NCI-H526 (cell line): ENCODE measurements at places on chromosomes 11 and 22.

- no peak for DNase-seq
Observed at GRCh38 chr11:121793291-121793690, 322.7 kb downstream of the BLID start.

DNA sequence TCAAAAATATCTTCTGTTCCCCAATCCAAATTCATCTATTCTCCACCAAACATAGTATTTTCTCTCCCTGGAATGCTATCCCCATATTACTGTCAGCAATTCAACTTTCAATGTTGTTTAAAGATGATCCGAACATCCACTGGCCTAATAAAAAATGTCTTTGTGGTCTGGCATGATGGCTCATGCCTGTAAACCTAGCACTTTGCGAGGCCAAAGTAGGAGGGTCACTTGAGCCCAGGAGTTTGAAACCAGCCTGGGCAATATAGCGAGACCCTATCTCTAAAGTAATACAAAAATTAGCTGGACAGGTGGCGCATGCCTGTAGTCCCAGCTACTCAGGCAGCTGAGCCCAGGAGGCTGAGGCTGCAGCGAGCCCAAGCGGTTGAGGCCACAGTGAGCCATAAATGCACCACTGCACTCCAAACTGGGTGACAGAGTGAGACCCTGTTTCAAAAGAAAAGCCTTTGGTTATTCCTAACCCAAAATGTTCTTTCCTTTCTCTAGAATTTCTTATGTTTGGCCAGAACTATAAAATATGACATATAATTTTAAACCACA is 29.8 kb downstream of the SIK3 start:
- DNase-seq = no peak

- no peak for DNase-seq
Observed at GRCh38 chr11:131192628-131193027, 177.8 kb upstream of the NTM start.

- no peak for DNase-seq
Observed at GRCh38 chr22:47053726-47054141, 291.3 kb downstream of the TBC1D22A start.

GRCh38 chr22:31876156-31876920 is 68.0 kb upstream of the YWHAH start:
- no peak for DNase-seq

DNA sequence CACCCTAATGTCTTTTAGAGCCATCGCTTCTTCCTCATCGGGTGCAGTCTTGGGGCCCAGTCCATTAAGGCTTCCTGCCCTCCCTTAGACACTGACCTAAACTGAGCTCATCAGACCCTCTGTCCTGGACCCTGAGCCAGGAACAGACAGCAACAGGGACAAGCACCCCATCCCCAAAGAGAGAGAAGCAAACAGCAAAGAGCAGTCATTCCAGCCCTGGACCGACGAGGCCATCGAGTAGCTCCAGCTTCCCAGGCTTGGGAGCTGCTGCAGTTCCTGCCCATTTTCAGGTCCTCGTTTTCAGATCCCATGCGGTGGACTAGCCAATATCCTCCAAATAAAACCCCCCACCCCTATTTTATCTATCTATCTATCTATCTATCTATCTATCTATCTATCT is 25.8 kb upstream of the CACNG2 start:
- no peak for DNase-seq

- no peak for DNase-seq
Observed at GRCh38 chr22:41934284-41935014, 7.8 kb upstream of the TNFRSF13C start.

DNA sequence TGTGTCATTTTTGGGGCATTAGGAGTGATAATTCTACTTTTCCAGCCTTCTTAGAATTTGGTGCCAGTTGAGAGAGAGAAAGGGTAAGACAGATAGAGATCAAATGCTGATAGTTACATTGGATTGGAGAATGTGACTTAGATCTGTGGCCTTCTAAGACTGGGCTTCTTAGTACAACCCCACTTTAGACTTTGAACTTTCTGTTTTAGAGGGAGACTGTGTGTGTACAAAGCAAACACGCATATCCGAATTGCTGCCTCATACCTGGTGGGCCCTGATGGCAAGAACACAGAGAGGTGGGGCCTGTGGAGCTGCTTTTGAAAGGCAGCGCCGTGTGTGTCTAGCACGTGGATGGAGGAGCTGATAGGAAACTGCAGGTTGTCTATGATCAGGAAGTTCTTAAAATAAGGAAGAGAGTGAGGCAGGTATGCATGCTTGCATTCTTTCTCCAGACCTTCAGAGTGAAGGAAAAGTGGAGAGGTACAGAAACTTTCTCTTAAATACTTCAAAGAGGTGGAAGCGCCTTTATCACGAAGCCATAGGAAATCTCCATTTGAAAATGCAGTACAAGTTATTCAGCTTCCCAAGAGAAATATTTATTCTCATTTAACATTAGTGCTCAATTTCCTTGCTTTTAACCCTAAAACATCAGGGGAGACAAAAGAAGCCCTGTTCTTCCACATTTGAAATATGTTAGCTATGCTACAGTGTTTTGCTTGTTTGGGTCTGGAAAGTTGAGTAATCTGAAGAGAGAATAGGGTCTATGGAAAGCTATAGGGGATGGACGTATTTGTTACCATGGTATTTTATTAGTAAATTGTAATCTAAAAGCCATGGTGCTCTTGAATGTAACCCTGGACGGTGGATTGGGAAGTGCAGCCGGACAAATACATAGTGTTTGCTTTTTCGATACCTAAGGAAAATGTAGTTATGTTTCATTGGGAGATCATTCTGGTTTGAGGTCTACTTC is 13.7 kb downstream of the PDHX start:
- no peak for DNase-seq

DNA sequence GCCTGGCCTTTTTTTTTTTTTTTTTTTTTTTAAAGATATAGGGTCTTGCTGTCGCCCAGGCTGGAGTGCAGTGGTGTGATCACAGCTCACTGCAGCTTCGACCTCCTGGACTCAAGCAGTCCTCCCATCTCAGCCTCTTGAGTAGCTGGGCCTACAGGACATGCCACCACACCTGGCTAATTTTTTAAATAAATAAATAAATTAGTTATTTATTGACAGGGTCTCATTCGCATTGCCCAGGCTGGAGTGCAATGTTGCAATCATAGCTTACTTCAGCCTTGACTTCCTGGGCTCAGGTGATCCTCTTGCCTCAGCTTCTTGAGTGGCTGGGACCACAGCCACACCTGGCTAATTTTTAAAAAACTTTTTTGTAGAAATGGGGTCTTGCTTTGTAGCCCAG is 10.5 kb downstream of the AP2A2 start:
- no peak for DNase-seq

GRCh38 chr22:33756508-33756949 is 163.7 kb downstream of the LARGE1 start:
- DNase-seq = no peak

GRCh38 chr11:117704395-117705100 is 92.5 kb downstream of the DSCAML1 start:
- DNase-seq = peak; percentile 97

GRCh38 chr11:119590651-119591351 is 138.2 kb downstream of the NECTIN1 start:
- DNase-seq = peak; percentile 81

- no peak for DNase-seq
Observed at GRCh38 chr11:16787035-16787742, 48.7 kb downstream of the C11orf58 start.

DNA sequence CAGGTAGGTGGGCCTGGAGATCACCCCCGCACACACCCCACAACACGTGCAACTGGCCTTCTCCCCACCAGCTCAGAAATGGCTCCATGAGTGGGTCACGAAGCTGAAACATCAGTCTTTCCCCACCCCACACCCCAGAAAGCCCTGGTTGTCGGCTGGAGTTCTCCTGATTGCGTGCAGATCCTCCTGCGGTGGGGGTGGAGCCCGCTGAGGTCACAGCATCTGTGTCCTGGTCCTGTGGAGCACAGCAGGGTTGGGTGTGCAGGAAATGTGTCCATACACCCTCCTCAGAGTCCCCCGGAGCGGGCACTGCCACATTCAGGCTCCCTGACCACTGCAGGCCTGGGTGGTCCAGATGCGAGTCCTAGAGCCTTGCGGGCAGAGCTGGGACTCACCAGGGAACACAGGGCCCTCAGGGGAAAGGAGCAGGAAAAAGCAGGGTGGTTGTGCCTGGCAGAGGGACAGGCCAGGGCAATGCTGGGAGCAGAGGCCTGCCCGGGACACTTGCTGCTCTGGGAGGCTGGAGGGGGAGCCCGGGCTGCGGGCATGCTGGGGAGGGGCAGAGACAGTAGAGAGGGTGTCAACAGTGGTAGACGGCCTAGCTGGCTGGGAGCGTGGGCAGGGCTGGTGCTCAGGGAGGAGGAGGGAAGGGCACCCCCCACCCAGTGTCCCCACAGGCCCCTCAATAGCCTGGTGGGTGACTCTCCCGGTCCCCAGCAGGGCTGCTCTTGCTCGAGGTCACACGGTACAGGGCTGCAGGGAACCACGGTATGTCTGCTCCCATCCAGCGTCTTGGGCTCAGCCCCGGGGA is 42.4 kb upstream of the PPARA start:
- no peak for DNase-seq

- DNase-seq = no peak
Observed at GRCh38 chr22:17612057-17612456, 16.5 kb downstream of the ATP6V1E1 start.

- no peak for DNase-seq
Observed at GRCh38 chr22:50739279-50739691, 1.3 kb downstream of the ACR start.

GRCh38 chr22:38291201-38291777 is 18.5 kb upstream of the TMEM184B start:
- DNase-seq = no peak

DNA sequence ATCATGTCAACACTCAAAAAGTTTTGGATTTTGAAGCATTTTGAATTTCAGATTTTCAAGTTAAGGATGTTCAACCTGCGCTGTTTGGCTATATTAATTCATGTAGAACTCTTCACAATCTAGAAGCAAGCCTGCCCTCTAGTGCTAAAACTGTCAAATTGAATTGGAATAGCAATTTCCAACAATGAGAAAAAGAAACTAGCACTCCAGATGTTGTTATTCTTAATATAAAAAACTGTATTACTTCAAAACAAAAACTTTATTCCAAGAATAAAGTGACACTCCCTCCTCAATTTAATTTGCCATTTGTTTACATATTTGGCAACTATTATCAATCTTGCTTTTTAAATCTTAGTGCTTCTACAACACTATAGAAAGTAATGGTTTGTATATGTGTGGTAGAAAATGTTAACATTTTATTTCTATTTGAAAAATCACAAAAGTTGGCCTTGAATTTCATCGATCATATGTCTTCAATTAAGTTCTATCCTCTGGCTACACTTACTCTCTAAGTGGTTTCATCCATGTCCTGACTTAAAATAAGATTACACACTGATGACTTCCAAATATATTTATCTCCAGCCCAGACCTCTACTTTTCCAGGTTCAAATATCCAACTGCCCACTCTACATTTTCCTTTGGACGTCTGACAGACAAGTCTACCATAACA is 36.6 kb downstream of the DCUN1D5 start:
- DNase-seq = peak; percentile 37

GRCh38 chr11:61961570-61962212 is 5.7 kb downstream of the FTH1 start:
- no peak for DNase-seq

DNA sequence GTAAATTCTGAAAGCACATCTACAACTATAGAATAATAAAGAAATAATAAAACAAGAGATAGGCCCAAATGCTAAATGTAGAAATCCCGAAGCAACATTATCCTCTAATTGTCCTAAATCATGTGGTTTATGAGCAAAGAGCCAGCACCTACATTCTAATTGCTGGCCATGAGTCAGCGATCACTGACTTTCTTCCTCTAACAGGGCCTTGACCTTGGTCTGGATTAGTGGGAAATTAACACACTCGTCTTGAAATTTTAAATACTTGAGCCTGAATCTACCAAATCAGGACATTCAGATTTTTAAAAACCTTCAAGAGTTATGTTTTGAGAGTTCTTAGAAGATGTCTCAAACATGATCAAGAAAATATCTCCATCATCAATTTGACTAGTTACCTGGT is 727.6 kb downstream of the METTL15 start:
- no peak for DNase-seq

DNA sequence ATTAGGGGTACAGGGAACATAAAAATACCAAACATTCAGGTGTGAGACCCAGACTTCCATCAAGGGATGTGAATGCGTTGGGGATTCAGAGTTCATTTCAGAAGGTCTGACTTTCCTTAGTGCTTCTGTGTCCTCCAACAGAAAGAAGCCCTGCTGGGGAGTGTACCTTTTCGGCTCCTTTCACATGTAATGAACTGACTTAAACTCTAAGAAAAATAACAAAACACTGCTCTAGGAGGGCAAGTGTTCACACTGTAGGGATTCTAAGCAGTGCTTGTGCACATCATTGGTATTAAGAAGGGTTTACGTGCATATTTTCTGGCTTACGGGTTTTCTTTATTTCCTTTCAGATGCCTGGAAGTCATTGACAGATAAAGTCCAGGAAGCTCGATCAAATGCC is 15.7 kb upstream of the TTC36 start:
- DNase-seq = no peak

- no peak for DNase-seq
Observed at GRCh38 chr11:64563966-64564365, 27.1 kb upstream of the SLC22A12 start.

DNA sequence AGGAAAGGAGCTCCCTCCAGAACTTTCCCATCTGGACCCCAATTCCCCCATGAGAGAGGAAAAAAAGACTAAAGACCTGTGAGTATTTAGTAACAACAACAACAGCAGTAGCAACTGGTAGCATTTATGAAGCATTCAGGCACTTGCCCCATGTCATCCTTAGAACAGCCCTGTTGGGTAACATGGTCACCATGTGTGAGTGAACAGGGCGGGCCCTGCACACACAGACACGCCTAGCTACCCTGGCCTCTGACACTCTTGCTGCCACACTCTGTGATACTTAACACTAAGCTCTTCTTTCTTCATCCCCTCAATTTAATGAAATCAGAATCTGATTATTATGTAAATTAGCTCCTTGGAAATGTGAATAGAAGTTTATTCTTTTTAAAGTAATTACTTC is 26.1 kb upstream of the SLC25A18 start:
- DNase-seq = no peak

DNA sequence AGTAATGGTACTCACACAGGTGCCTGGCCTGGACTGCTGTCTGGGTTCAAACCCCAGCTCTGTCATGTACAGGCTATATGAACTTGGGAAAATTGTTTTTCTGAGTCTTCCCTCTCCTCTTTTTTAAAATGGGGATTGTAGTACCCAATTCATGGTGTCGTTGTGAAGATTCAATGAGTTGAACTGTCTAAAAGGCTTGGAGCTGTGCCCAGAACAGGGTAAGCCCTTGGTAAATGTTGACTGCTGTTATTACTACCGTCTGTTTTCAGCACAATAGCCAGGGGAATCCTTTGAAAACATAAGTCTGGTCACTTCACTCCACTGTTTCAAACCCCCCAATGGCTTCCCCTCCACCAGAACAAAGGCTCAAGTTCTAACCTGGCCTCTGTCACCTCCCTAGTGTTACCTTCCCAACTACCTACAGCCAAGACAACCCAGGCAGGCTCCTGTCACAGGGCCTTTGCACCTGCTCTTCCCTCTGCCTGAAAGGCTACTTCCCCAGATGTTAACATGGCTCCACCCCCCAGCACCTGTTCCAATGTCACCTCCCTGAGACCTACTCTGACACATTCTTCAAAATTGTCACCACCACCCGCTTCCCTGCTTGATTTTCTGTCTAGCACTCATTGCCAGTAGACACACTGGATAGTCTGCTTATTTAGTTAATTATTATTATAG is 152.8 kb downstream of the CHST1 start:
- no peak for DNase-seq
